ENCODE measurements at places on chromosomes 6 and 20.

- no peak for DNase-seq
Measured at GRCh38 chr6:35442693-35443092, 9.4 kb upstream of the FANCE start.

- DNase-seq: no peak
Measured at GRCh38 chr6:139881728-139882211, 507.3 kb upstream of the CITED2 start.

- peak; percentile 25 for DNase-seq
Measured at GRCh38 chr20:46520976-46521579, 7.7 kb upstream of the ZNF334 start.

DNA sequence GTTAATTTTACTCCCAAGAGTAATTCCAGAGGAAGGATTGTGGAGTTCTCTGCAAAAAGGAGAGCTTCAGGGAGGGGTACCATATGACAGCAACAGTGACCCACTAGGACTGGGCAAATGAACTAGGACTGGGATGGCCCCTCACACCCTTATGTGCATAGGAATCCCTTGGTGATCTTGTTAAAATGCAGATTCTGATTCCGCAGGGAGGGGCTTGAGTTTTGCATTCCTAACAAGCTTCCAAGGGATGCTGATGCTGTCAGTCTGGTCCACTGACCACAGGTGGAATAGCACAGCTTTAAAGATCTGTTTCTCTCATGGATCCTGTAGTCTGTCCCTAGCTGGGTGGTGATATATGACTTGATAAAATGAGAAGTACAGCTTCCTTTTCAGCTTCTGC lies 6.3 kb upstream of the FOXA2 start:
- DNase-seq: no peak

DNA sequence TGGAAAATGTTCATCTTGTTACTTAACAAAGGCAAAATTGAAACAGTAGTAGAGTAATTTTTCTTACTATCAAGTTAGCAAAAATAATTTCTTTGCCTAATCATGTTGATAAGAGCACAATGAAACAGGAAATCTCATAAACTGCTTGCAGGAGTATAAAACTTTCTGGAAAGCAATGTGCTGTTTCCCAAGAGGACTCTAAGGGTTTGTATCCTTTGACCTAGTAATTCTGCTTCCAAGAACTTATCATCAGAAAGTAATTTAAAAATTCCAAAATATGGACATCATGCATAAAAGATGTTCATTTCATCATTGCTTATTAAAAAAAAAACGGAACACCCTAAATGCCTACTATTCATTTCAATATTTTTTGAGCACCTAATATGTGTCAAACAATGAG lies 46.1 kb upstream of the TNFAIP3 start:
- DNase-seq: no peak

DNA sequence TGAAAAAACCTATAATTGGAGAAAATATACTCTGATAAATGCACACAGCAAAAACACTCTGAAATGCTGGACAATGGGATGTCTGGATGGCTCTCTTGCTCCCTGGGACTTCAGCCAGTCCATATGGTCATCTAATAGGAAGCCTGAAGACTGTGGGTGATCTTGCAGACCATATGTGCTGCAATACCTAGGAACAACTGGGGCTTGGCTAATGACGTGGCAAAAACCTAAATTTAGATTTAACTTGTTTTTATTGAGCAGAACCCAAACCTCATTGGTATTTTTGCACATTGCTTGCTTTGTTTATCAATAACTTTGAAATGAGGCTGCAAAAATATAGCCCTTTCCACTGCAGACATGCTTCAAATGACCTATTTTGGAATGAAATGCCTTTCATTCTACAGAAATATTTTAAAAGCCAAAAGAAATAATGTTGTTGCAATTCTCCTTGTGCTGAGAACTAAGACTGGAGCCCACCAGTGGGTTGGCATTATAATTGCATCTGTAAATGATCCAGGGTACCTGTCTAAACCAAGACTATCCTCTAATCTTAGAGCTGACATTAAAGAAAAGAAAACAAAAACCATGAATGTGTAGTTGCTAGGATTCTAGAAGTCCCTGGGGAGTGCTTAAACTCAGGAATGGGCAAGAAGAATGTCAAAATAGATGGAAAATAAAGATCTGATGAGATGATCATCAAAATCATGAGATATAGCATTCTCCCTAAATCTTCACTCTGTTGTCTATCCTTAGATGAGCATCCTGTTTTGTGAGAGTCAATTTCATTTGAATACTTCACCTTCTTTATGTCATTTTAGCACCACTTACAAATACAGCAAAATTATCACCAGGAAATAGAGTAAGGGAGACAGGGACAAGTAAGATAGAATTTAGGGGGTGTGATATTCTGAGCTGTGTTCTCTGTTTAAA lies 152.1 kb upstream of the RIMS1 start:
- DNase-seq: no peak

DNA sequence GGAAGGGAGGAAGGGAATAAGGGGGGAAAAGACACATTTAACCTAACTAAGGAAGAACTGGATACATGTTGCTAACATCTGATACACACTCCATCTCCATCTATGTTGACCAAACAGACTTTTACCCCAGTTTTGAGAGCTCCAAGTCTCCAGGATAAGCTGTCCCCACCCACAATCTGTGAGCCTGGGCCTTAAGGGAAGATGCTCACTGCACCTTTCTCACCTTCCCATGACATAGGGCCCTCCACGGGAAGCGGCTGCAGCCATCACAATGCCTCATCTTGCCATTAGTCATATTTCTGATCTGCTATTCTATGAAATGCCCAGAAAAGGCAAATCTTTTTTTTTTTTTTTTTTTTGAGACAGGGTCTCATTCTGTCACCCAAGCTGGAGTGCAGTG lies 126.6 kb upstream of the SALL4 start:
- DNase-seq: no peak

DNA sequence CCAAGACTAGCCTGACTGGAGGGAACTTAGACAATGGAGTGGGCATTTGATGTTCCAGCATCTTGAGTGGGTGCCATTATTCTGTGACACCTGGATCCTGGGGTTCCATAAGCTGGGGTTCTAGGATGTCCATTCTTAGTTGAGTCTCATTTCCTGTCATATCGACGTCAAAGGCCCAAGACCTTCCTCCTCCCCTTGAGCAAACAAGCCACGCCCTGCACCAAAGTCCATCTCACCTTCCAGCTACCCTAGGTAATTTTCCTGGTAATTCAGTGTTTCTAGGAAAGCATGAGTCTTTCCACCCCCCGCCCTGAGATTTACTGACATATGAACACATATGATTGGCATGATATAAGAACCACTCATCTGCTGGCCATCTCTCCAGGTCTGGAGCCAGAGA lies at the start of gene TRIM40:
Gene TRIM40, plus strand, starts transcription at position 384 of the 400 bp plus-strand sequence. CDS start 897 bp downstream, outside the sequence.
- DNase-seq: no peak

- DNase-seq: no peak
Measured at GRCh38 chr6:30329331-30329730, 2.6 kb downstream of the TRIM39 start.

- DNase-seq: no peak
Measured at GRCh38 chr20:56422076-56422823, 10.2 kb downstream of the CASS4 start.

- DNase-seq: no peak
Measured at GRCh38 chr6:124026694-124027093, 223.0 kb downstream of the NKAIN2 start.

DNA sequence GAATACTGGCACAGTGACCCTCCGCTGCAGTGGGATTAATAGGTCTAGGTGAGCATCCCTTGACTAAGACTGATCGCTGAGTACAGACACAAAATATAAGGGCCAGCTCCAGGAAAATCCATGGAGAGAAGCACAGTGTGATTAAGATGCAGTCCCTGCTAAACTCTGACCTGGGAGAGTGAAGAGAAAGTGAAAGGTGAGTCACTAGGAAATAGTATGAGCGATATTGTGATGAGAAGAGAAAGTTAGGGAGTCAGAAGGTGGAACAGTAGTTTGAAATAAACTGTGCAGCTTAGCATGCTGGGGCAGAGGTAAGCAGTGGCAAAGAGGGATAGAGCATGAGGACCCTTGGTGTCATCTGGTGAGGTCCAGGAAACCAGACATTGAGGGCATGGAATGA lies 278.6 kb upstream of the MAP3K7 start:
- DNase-seq: no peak

DNA sequence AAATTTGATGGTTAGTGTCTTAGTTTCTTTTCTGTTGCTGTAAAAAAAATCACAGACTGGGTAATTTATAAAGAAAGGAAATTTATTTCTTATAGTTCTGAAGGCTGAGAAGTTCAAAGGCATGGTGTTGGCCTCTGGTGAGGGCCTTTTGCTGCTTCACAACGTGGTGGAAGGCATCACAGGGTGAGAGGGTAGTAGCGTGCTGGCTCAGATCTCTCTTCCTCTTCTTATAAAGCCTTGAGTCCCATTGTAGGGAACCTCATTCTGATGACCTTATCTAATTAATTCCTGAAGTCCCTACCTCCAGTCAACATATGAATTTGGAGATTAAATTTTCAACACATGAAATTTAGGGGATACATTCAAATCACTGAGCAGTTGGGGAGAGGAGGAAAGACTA lies 62.0 kb downstream of the ARID1B start:
- no peak for DNase-seq

DNA sequence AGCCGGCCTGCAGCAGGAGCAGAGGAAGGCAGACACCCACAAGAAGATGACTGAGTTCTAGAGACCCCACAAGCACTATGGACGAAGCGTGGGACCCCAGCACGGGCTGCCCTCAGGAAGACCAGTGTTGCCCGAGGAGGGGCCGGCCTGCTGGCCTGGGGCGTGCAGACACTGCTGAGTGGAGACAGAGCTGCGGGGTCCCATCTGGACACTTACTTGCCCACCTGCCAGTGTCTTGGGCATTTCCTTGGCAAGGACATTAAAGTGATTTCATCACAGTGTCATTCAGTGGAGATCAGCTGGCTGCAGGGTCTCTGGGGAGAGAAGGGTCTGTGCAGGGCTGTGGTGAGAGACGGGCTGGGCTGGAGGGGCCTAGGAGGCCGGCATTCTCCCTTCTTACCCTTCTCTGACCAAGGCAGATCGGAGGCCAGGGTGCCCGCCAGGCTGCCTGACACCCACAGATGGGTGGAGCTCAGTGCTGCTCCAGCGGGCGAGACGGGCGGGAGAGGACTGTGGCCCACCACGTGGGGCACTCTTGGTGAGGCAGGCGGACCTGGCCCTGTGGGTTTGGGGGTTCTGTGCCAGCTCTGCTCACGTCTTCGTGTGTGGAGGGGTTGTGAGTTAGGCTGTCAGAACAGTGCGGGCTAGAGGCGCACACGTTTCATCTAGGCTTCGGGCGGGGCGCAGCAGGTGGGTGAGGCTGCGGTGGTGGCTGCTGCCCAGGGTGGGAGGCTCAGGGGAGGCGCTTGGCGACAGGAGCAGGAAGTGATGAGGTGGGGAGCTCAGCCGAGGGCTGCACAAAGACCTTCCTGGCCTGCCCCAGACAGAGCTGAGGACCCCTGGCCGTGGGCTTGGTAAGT lies at the start of gene LIME1:
Gene LIME1, plus strand, starts transcription at position 806 of the 860 bp plus-strand sequence. CDS start 886 bp downstream, outside the sequence.
- DNase-seq: no peak

DNA sequence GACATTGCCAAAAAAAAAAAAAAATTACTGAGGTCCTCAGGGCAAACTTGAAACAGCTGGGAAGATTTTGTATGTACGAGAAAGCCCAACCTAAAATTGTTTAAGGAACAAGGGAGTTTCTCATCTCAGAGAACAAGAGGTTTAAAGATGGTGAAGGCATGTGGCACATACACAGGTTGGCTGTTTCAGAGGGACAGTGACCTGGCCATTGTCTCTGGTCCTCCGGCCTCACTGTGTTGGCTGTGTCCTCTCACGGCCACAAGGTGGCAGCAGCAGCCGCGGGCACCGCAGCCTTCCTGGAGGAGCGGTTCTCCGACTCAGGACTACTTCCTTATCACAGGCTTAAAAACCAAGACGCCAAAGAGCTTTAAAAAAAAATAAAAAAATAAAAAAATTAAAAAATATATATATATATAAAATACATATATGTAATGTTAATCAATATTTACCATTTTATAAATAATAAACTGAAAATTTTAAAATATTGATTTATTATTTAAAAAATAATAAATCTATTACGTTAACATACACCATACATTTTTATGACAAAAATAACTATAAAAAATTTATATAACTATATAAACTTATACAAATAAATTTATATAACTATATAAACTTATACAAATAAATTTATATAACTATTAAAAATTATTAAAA lies 52.8 kb downstream of the GTF2H5 start:
- DNase-seq: no peak

GRCh38 chr6:108228416-108228815 lies 32.4 kb downstream of the SNX3 start:
- no peak for DNase-seq

- DNase-seq: no peak
Measured at GRCh38 chr6:85421181-85421580, 28.7 kb upstream of the NT5E start.

DNA sequence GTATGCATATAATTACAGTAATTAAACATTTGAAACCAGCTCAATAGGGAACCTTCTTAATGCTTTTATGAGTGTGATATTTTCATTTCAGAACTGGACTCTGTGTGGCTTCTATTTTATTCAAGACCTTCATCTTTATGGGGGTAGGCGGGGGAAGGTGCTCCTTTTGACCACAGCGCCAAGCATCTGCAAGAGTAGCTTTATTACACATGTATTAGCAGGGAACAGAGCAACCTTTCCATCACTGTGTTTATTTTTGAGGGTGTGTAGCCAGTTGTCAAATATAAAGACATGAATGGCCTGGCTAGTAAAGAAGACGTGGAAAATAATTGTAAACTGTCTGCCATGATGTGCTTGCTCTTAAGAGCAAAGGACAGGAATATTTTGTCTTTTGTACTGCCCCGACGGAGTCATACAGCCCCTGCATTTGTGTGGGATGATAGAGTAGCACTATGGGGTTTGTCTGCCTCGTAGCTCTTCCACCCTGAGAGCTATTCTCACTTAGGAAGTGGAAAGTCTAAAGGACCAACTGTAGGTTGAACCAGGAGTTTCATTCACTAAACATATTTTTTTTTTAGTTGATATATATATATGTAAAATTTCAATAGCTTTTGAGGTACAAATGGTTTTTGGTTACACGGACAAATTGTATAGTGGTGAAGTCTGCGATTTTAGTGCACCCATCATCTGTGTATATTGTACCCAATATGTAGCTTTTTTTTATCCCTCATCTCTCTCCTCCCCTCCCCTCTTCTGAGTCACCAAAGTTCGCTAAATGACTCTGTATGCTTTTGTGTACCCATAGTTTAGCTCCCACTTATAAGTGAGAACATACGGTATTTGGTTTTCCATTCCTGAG lies 91.2 kb downstream of the CARMIL1 start:
- DNase-seq: no peak

- no peak for DNase-seq
Measured at GRCh38 chr20:63098195-63098810, 91.5 kb upstream of the BHLHE23 start.

DNA sequence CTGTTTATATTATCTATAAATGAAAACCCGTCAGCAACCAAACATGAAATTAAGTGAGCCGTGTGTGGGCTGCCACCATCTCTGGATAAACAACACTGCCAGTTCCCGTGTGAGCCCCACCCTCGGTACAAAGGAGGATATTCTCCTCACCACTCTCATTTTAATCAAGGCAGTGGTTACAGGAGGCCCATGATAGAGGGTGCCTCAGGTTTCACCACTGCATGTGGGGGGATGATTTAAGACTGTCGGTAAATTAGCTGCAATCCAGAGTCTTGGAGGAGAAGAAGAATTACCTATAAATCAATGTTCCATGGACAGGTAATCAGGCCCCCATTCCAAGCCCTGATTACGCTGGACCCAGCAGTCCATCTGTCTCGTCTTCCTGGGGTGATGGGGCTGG lies 361.6 kb upstream of the SULF2 start:
- no peak for DNase-seq
